Small intestine (tissue), 16 donors: ENCODE measurements at places on chromosomes 7 and 10. TPM values are rescaled to one million over a fixed set of nuclear protein-coding genes. Genes with fewer than 3 reads are reported as not detected.
A peak's percentile ranks its signal among the peaks of the same experiment; 100 is the strongest.

The ABCC2 gene
- polyA plus RNA-seq: 91.7 TPM

GRCh38 chr10:29763396-29763795 is 128.6 kb upstream of the SVIL start:
- no peaks in the 10 kb centered on the region for H3K36me3 ChIP-seq
- H3K27ac ChIP-seq: no peak overlapping the region
- no peaks in the 10 kb centered on the region for H3K27me3 ChIP-seq

DNA sequence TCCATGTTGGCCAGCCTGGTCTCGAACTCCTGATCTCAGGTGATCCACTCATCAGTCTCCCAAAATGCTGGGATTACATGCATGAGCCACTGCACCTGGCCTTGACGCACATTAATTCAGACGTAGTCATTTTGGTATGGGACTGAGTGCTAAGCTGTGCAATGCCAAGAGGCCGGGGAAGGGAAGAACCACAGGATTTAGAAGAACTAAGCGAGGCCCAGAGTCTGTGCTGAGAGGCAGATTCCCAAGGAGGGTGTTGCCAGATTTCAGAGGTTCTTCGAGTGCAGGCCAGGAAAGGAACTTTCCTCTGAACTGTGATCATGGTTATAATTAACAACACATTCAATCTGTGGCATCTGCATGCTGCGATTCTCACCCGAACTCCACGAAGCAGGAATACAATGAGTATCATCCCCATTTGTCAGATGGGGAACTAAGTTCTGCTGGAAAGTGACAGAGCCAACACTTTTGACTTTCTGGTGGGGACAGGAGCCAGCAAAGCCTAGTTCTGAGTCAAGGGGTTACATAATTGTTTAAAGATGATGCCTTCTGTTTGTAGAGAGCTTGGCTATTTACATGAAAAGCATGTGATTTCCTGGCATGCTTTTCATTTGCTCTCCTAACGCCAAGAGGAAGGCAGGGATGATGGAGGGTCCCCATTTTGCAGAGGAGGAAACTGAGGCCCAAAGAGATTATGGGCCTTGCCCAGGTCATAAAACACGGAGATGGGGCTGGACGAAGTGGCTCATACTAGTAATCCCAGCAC is 6.2 kb upstream of the ZAN start:
- no peaks in the 10 kb centered on the region for H3K36me3 ChIP-seq
- no peak overlapping the region for H3K4me3 ChIP-seq
- H3K27me3 ChIP-seq: peaks cover 3% of the 10 kb centered on the region
- no peak for DNase-seq
- H3K27ac ChIP-seq: no peak overlapping the region

DNA sequence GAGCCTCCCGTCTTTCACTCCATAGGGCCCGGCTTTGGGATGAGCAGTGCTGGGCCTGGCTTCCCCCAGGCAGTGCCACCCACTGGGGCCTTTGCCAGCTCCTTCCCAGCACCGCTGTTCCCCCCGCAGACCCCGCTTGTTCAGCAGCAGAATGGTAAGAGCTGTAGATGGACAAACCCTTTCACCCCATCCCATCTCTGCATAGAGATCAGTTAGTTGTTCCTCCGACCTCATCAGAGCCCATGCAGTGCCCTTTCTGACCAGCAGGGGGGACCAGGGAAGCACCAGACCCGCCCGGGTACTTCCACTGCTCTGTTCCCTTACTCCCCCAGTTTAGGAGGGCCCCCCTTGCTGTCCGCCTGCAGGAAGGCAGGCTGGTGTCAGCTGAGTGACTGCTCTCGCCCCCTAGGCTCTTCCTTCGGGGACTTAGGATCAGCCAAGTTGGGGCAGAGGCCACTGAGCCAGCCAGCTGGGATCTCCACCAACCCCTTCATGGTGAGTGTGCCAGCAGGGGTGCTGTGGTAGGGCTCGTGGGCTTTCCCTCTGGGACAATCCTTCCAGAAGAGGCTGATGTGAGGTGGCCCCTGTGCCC is 9.8 kb downstream of the SAP25 start:
- peak; percentile 79 for DNase-seq
- peaks cover 12% of the 10 kb centered on the region for H3K4me1 ChIP-seq
- H3K4me3 ChIP-seq: no peak overlapping the region

The CPXM2 gene
- 1.6 TPM for polyA plus RNA-seq

DNA sequence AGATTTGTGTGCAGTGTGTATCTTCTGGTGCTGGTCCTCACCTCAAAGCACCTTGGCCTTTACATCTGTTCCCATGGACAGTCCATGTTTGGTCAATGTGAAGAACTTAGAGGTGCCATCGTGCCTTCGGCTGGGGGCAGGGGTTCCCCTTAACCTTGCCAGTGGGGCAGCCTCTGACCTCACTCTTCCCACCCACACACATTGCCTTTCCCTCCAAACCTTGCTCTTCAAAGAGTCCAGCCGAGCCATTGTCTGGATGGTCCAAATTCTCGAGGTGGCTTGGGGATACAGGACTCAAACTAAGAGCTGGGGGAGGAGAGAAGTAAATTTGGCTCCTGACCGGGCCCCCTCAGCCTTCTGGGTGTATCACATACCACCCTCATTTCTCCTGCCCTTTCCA is 76.2 kb upstream of the HABP2 start:
- H3K4me3 ChIP-seq: no peak overlapping the region
- DNase-seq: no peak
- H3K27ac ChIP-seq: no peak overlapping the region
- no peaks in the 10 kb centered on the region for H3K4me1 ChIP-seq

The UPK3BL1 gene
- 84.0 TPM for polyA plus RNA-seq

GRCh38 chr7:77427996-77428603 is 12.0 kb upstream of the GSAP start:
- H3K27ac ChIP-seq: no peak overlapping the region
- no peak for DNase-seq
- no peaks in the 10 kb centered on the region for H3K36me3 ChIP-seq
- H3K4me3 ChIP-seq: no peak overlapping the region
- no peaks in the 10 kb centered on the region for H3K4me1 ChIP-seq
- no peaks in the 10 kb centered on the region for H3K27me3 ChIP-seq

DNA sequence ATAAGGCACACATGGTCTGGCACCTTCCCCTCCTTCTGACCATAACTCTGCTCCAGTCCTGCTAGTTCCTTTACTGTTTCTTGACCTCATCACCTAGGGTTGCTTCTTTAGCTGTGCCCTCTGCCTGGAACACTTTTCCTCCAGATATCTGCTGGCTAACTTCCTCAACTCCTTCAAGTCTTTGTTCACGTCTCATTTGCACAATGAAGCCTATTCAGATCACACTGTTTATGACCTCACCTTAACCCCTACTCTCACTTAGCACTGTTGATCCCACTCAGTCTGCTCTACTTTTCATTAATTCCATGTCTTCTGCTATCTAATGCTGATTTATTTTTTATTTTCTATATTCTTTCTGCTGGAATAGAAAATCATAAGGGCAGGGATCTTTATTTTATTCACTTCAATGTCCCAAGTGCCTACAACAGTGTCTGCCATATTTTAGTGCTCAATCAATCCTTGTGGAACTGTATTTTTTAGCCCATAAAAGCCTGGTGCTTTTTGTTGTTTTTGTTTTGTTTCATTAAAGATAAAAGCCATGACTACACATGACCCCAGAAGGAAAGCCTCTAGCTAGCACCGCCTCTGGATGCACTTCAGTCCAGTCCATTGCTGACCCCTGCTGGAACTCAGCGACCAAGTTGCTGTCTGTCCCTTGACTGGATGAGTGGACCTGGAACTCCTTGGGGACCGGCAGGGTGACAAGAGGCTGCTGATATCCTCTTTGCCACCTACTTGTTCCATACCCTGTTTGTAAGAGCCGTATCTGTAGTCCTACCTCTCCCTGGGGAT is 12.3 kb downstream of the KLF14 start:
- H3K4me3 ChIP-seq: no peak overlapping the region
- H3K4me1 ChIP-seq: no peaks in the 10 kb centered on the region
- peak; percentile 50 for DNase-seq
